ENCODE measurements at places on chromosomes 5 and 9.

GRCh38 chr9:35482071-35482470 is 7.8 kb upstream of the RUSC2 start:
- no peak for DNase-seq

GRCh38 chr5:11385901-11386293 is 518.3 kb downstream of the CTNND2 start:
- no peak for DNase-seq

DNA sequence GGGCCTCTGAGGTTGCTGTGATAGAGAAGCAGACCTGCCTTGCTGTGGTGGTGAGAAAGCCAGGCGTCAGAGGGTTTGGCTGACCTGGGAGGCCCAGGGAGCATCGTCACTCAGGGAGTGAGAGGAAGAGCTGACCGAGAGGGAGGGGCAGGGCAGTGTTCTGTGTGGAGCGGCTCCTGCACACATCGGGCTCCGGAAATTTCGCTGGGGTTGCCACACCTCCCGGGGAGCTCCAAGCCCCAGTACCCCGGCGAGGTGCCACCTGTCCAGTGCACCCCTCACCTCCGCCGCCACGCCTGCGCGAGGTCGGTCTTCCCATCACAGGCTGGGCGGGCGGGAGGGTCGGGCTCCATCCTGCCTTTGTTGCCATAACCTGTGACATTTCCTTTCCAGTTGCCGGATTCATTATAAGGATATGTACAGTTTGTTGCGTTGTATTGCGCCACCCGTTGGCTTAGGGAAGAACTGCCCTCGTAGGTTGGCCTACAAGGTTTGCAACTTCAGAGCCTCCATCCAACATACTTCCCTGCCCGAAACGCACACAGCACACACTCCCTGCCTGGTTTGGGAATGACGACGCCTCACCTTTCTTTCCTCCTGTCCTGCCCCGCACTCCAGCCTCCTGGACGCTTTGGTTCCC is 223.2 kb downstream of the CACNA1B start:
- DNase-seq, result no peak

GRCh38 chr9:89543111-89543510 is 45.2 kb upstream of the SEMA4D start:
- DNase-seq, result no peak

DNA sequence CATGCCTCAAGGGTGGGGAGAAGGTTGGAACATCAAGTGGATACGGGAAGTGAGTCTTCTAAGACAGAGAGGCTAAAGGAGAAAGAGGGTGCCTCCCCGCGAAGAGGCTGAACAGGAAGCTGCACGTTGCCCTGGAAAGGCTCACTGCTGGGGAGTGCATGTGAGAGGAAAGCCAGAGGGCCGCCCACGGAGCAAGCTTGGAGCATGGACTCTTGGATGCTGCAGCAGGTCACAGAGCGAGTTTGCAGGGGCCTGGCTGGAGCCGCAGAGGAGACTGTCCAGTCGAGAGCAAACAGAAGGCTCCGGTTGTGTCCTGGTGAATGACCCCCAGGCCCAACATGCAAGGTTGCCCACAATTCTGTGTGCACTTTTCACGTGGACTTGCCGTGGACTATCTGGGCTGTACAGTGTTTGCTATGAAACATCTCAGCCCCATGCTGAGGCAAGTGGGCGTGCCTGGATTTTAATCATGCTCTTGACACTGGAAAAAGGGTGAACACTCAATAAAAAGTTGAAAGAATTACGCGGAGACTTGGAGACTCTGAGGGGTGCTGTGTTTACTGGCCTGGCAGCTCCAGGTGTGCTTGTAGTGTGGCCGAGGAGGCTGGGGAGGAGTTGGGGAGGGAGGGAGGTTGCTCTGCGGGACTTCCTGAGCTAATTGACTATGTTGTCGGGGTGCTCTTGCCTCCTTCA is 54.5 kb upstream of the GARNL3 start:
- DNase-seq, result no peak

GRCh38 chr5:86030753-86031152 is 587.0 kb upstream of the COX7C start:
- DNase-seq, result no peak

- no peak for DNase-seq
Measured at GRCh38 chr9:35981699-35982098, 23.7 kb upstream of the OR2S2 start.

- no peak for DNase-seq
Measured at GRCh38 chr5:1497795-1498622, 25.8 kb downstream of the LPCAT1 start.

DNA sequence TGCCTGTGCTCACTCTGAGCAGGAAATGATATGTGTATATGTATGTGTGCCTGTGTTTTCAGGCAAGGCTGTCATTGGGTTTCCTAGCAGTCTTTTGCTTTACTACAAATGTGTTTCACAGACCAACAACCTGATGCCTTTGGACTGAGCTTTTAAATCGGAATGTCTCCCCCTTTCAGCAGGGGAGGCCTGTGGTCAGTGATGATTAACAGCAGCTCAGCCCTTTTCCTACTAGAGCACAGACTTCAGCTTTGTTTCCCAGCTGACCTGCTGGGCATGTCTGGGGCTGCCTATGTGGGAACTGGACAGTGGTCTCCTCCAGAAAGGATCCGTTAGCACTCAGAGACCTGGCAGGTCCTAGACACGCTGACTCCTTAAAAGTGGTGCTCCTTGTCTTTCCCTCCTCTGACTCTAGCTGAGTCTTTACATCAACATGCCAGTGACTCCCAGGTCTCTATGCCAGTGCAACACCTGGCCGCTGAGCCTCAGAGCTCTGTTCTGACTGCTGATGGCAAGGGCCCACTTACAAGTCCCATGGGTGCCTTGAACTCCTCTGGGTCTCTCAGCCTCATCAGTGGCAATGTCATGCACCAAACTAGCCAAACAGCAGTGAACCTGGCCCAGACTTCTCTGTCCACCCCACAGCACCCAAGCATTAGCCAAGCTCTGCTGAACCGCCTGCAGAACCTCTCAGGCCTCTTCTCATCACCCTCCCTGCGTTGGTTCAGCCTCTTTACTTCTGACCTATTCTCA is 7.7 kb downstream of the MACROH2A1 start:
- DNase-seq, result no peak

GRCh38 chr5:24732184-24732583 is 87.4 kb upstream of the CDH10 start:
- DNase-seq, result no peak

Measured in stimulated activated naive CD4-positive, alpha-beta T cell treated with Interleukin-2 at 50 U/mL for 16 hours (primary cell).